ENCODE measurements at places on chromosomes 7 and 10.

- no peak for DNase-seq
Measured at GRCh38 chr10:119328223-119328622, 120.9 kb downstream of the GRK5 start.

DNA sequence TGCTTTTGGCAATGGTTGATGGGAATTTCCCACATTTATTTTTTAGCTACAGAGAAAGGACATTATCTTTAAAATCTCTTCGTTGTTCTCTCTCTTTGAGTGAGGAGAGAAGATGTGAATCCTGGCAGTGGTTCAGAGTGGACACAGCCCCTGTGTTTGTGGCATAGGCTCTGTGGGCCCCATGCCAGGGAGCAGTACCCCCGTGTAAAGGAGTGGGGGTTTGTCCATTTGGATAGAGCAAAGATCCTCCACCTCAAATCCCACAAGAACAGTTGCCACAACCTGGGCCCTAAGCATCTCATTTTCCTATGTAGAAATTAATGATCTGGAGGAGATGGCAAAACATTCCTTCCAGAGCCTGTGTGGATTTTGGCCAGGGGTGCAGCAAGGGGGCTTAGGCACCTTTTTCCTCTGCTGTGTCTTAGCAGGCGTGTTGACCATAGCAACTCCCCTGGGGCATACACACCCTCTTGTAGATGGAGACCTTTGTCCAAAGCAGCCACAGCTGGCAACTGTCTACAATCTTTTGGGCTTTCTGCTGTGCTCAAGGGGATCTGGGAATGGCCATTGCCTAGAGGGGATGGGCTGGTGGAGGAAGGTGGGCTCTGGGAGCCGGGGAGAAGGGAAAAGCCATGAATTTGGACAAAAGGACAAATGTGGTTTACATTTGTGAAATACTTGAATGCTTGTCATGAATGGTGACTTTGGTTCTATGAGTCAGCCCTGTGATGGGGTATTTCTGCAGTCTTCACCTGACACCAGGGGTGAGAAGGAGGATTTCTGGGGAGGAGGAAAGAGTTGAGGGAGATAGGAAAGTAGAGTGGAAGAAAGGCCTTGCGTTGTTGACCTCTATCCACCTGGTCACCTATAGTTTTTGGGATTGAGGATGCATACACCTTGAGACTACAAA is 92.0 kb downstream of the TCF7L2 start:
- no peak for DNase-seq

DNA sequence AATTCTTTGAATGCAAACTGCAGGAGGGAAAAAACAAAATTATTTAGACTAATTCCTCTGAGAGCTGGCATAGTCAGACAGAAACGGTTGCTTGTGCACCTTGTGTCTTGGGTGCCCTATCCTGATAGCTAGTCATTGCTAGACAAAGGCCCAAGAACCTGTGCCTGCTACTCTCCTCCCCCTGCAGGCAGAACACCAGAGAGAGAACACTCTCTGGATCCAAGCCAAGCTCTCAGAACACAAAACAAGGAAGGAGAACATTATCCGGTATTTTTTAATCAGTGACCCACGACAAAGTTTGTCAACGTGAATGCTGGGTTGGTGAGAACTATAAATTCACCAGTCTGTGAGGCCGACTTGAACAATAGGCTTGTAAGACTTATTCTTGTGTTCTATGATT is 18.8 kb upstream of the PPP1R9A start:
- no peak for DNase-seq

- DNase-seq: no peak
Measured at GRCh38 chr10:126669168-126669567, 1.3 kb downstream of the C10orf90 start.

GRCh38 chr10:124387078-124387874 is 31.4 kb downstream of the OAT start:
- DNase-seq: no peak

- DNase-seq: no peak
Measured at GRCh38 chr7:85201209-85201608, 14.4 kb upstream of the SEMA3D start.

- peak; percentile 49 for DNase-seq
Measured at GRCh38 chr10:109933984-109934565, 10.8 kb upstream of the XPNPEP1 start.

DNA sequence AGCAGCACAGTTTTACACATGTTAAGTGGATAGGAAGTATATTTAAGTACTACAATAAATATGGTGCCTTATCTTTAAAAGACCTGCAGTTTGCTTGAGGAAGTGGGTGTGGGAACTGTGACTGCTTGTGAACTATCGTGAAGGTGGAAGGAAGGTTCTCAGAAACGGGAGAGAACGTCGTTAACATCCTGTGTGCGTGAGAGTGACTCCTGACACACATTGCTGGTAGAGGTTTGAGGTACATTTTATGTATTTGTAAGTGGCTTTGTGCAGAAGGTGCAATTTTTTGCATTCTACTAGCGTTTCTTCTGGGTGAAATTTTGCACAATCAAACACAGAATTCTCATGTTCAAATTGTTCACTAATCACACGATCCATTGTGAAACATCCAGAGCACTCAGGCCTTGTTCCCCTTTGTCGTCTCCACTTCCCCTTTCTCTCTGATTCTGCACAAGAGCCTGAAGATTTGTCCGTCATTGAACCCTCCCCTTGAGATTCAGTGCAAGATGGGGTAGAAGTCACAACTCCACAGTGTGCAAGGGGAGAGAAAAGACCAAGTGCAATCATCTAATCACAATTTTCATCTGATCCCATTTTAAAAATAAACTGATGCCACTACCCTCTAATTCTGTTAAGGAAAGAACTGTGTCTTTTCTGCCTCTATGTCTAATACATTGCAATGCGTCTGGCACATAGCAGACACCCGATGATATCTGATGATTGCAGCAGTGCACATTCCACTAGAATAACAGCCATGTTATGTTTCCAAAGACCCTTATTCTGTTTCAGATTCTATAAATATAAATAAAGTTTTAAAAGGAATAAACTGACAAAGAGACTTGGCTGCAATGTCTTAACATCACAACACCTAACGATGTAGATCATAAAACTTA is 279.9 kb downstream of the NEBL start:
- peak; percentile 40 for DNase-seq

DNA sequence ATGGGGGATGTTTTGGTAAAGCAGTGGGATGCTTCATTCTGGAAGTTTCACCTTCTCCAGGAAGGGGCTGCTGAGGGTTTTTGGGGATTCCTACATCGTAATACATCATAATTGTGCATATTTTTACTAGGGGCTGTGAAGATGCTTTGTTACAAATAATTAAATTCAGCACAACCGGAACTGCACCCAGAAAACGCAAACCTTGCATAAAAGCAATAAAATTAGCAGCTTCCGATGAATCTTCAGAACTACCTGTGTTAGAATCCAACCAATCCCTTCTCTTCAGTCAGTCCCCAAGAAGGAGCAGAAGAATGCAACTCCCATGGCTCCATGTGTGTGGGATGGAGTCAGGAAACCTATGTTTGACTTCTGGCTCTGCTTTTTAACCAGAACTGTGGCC is 48.4 kb upstream of the HMX3 start:
- no peak for DNase-seq

- DNase-seq: no peak
Measured at GRCh38 chr10:103550229-103550628, 56.7 kb downstream of the NEURL1 start.

GRCh38 chr7:32273297-32273696 is 203.1 kb upstream of the PDE1C start:
- DNase-seq: no peak

DNA sequence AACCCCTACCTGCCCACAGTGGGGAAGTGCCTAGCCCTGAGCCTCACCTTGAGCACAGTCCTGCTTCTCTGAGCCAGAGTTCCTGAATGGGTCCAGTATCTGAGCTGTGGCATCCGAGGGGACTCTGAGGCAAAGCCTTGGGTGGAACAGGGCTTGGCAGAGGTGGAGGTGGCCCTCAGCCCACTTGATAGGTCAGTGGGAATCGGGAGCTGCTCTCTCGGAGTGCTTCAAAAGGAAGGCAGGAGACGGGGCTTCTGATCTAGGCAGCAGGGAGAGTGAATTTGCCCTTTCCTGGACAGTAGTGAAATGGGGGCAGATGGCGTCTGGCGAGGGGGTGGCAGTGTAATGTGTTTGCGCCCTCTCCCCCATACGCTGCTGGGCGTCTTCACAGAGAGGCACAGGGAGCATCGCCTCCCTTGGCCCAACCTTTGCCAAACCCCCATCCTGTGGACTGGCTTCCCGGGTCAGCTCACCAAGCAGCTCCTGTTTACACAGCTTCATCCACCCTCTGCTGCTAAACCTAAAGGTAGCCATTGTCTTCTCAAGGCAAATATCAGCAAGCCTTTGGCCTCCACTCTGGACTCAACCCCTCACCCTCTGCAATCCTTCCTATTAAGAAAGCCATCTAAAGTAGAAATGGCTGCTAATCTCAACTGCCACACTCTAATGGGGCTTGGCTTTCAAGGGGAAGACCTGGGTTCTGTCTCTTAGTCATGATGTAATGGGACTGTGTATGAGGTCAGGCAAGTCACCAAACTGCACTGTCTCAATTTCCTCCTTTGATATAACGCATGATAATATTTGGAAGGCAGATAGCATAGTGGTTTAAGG is 21.1 kb upstream of the VDAC2 start:
- no peak for DNase-seq

GRCh38 chr7:34806831-34807230 is 148.8 kb downstream of the NPSR1 start:
- DNase-seq: no peak

DNA sequence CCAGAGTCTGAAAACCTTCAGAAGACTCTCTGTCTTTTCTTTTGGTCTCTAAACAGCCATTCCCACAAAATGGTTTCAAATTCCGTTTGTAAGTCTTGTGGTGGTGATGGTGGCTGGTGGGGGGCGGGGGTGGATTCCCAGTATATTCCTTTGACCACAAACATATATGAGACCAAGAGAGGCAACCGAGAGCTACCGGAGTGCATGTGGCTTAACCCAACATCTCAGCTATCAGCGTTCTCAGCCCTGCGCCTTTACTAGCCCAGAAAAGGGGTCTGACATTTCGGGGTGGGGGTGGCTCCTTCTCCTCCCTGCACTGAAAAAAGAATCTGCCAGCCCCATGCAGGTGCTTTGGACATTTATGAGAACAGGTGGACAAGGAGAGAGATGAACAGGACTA is 621.1 kb downstream of the ACTR3B start:
- DNase-seq: no peak

- DNase-seq: no peak
Measured at GRCh38 chr7:135372222-135372621, 137.7 kb downstream of the CNOT4 start.

All from thymus (tissue), 14 donors.